SJSA1 (cell line): ENCODE measurements at places on chromosomes 4 and X. TPM values are rescaled to one million over a fixed set of nuclear protein-coding genes. Genes with fewer than 3 reads are reported as not detected.
A peak's percentile ranks its signal among the peaks of the same experiment; 100 is the strongest.

RUFY3 gene
- total RNA-seq = 13.9 and 21.1 TPM in 2 replicates

ENPP6 gene
- not detected in 2 replicates for total RNA-seq

SLC2A9 gene
- total RNA-seq = not detected in 2 replicates

ZNF711 gene
- total RNA-seq = 9.3 and 11.4 TPM in 2 replicates

PPP2R2C gene
- total RNA-seq = not detected in 2 replicates

RENBP gene
- 0.11 TPM in 1 of 2 replicates, not detected in the other for total RNA-seq

GRCh38 chr4:38089961-38090360, 129.8 kb downstream of the PTTG2 start:
- no peak for DNase-seq

DNA sequence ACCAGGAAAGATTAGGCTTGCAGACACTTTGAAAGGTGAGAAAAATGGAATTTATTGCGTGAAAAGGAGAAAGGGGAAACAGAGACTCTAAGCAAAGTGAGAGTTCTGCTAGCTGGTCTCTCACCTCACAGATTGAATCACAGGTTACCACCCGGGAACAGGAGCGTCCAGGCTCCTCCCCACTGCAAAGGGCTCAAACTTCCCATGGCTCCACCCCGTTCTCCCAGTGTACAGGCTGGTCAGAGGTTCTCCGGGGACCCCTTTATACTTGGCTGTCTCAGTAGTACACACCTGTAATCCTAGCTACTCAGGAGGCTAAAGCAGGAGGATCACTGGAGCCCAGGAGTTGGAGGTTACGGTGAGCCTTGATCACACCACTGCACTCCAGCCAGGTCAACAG, 44.0 kb upstream of the ABCG2 start:
- DNase-seq = no peak

DNA sequence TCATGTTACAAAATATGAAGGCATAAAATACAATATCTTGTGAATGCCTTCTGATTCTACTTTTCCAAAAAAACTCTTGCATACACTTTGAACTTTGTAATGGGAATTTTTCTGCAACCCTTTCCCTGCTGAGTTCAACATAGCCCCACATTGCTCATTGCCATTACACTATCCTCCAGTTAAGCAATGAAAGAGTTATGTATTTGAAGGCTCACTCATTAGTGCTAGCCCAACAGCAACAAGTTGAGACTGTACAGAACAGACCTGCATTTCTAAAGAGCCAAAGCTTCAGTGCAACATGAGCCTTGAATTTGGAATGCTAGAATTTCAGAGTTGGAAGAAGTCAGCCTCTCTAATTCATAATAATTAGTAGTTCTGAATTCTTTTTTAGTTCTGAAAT, 44.4 kb upstream of the STAG2 start:
- DNase-seq = no peak

GRCh38 chr4:11525085-11525484, 96.4 kb upstream of the HS3ST1 start:
- DNase-seq = no peak

DNA sequence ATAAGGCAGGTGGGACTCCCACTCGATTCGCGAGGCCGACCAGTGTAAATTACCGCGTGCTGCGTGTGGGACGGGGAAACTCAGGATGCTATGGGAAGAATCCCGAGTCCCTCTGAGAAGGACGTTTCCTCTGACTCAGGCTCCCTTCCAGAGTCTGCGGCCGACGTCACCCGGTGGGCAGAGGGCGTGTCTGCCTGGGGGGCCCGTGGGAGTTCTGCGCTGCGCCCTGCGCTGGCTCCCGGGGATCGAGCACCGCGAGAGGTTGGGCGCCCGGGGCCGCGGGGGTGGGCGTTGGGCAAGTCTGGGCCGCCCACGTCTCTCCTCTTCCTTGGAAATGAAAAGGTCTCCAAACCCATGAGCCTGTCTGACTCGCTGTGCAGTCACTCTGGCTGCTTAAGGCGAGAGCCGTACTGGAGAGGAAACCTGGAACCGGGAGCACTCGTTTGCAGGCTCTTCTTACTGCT, 568 bp downstream of the NIPAL1 start:
- DNase-seq = peak; percentile 44

DNA sequence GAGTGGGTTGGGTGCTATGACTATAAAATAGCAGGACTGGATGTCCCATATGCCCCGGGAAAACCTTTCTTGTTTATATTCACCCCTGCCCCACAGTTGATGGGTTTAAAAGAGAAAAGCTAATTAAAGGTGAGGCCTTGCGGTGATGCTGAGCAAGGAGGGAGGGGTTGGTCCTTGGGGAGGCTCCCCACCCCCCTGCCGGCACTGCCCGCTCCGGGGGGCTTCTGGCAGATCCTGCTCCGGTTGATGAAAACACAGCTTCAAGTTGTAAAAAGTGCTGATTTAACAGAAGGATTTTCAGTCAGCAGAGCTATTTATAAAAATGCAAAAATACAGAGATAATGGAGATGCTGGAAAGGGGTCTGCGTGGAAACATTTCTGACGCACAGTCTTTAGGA, 68.6 kb downstream of the MTMR1 start:
- DNase-seq = no peak
